ENCODE measurements at places on chromosomes 7 and 10. TPM values are rescaled to one million over a fixed set of nuclear protein-coding genes. Genes with fewer than 3 reads are reported as not detected.

ZNF679 gene
- not detected for polyA plus RNA-seq

GNG11 gene
- polyA plus RNA-seq = 5.7 TPM

ZNF32 gene
- polyA plus RNA-seq = 23.0 TPM

ATG9B gene
- polyA plus RNA-seq = 143 TPM

GCK gene
- polyA plus RNA-seq = 0.27 TPM

PRSS37 gene
- polyA plus RNA-seq = not detected

SERPINE1 gene
- polyA plus RNA-seq = 1.3 TPM

SEC61A2 gene
- polyA plus RNA-seq = 2.7 TPM

POM121C gene
- 9.9 TPM for polyA plus RNA-seq

FRMD4A gene
- 9.3 TPM for polyA plus RNA-seq

STK31 gene
- 1.1 TPM for polyA plus RNA-seq

CDC14C gene
- polyA plus RNA-seq = not detected

PNLIPRP2 gene
- polyA plus RNA-seq = 0.05 TPM

KCNIP2 gene
- 1.6 TPM for polyA plus RNA-seq

ZPBP gene
- not detected for polyA plus RNA-seq

XRCC2 gene
- polyA plus RNA-seq = 1.1 TPM

ZNF117 gene
- polyA plus RNA-seq = 13.9 TPM
